ENCODE measurements at places on chromosomes 1 and 21. TPM values are rescaled to one million over a fixed set of nuclear protein-coding genes. Genes with fewer than 3 reads are reported as not detected.

Gene OR6N1
- not detected for total RNA-seq

Gene LRRC38
- 6.5 TPM for total RNA-seq

Gene PRKAB2
- 77.1 TPM for total RNA-seq

DNA sequence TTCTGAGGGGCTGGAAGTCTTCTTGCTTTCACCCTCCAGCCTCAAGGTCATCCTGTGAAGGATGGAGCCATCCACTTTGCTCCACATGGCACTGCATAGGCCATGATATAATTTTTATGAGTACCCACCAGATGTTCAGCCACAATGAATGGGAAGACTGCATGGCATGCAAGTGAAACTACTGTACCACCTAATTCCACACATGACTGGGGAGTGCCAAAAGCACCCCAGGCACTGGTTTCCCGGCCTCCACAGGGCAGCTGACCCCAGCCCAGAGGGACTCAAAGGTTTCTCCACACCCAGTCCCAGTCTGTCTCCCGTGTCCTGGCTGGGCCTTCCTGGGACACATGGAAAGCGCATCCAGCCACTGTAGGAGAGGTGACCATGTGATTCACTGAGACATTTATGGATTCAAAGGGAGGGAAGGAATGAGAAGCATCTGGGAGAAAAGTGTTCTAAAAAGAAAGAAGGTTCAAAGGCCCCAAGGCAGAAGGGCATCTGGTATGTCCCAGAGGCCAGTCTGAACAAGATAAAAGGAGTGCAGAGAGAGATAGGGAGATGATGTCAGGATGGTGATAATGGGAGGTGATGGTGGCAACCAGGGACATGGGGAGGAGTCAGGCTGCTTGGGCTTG is 12.1 kb downstream of the RHOU start:
- no peak for DNase-seq

- DNase-seq = no peak
Observed at GRCh38 chr1:226533220-226533619, 15.3 kb upstream of the STUM start.

- no peak for DNase-seq
Observed at GRCh38 chr1:44260792-44261170, 47.5 kb downstream of the DMAP1 start.

GRCh38 chr1:152003846-152004442 is 10.3 kb upstream of the S100A10 start:
- no peak for DNase-seq

DNA sequence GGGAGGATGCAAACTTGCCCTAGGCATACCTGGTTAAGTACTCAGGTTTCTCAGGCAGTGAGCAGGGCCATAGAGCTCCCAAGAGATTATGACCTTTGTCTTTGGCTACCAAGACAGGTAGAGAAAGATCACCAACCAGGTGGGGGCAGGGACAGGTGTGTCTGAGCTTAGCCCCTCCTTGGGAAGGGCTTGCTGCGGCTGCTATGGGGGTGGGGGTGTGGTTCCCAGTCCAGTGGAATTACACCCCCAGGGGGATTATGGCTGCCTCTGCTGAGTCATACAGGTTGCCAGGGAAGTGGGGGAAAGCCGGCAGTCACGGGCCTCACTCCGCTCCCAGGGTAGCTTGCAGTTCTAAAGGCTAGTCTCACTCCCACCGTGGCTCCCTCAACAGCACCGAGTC is 65.2 kb upstream of the FAM163A start:
- DNase-seq = no peak

GRCh38 chr1:108082001-108082400 is 117.0 kb upstream of the VAV3 start:
- peak; percentile 24 for DNase-seq
